ENCODE measurements at places on chromosomes 7 and 10.

- DNase-seq = no peak
Observed at GRCh38 chr7:26609082-26609481, 255.3 kb downstream of the SKAP2 start.

- peak; percentile 40 for DNase-seq
Observed at GRCh38 chr7:151057506-151057988, at the start of gene CDK5. Gene CDK5 (minus strand): TSS chr7:151057897. CDS start chr7:151057848, 49 bp downstream.

DNA sequence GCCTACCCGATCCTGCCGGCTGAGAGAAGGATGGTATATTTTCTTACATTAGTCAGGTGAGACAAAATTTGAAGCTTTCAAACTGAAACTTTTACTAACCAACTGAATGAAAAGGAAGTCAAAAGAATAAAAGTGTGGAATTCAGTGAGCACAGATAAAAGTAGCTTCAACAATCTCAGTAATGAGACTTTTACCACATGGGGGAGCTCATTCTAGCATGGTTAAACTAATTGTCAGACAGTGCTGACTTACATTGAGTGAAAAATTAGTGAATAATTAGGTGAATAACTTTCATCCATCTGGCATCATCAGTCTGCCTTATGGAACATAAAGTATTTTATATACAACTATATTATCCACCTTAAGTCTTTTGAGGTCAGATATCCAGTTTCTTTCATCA, 8.4 kb downstream of the FAM237B start:
- peak; percentile 30 for DNase-seq

DNA sequence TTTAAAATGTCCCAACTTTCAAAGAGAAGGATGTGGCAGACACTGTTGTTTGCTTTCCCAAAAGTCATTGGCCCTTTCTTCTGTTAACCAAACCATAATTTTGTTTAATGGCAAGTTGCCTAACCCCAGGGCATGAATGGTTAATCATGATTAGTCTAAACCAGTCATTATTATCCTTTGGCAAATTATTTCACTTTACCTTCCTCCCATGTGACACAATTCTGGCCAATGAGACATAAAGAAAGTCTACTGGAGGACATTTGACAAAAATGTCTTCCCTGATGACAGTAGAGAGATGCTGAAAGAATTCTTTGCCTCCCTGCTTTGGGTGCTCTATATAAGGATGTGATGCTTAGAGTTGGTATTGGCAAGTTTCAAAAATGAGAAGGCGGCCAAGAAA, 101.9 kb downstream of the PODXL start:
- DNase-seq = no peak

- no peak for DNase-seq
Observed at GRCh38 chr10:76647301-76647700, 990.3 kb downstream of the KCNMA1 start.

- no peak for DNase-seq
Observed at GRCh38 chr10:84428711-84429110, 100.3 kb downstream of the CCSER2 start.

DNA sequence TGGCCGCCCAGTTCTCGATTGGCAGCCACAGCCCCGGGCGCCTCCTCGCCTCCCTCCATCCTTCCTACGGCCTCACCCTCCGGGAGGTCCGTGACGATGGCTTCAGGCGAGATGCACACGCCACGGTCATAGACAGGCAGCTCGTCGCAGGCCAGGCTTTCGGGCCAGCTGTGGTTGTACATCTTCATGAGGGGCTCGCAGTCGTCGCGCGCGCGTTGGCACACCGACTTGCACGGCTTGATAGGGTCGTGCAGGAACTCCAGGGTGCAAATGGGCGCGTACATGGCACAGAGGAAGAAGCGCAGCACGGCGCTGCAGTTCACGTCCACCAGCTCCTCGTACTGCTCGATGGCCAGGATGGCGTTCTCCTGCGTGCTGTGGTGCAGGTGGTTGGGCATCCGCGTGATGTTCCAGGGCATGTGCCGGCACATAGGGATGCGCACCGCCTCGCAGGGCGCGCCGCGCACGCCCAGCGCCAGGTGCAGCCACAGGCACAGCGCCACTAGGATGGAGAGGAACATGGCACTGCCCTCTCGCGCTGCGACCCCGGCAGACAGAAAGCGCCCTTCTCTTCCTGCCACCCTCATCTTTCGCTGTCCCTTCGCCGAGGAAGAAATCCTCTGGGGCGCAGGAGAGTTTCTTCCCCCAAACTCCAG, 472 bp downstream of the SFRP4 start:
- DNase-seq = peak; percentile 32

DNA sequence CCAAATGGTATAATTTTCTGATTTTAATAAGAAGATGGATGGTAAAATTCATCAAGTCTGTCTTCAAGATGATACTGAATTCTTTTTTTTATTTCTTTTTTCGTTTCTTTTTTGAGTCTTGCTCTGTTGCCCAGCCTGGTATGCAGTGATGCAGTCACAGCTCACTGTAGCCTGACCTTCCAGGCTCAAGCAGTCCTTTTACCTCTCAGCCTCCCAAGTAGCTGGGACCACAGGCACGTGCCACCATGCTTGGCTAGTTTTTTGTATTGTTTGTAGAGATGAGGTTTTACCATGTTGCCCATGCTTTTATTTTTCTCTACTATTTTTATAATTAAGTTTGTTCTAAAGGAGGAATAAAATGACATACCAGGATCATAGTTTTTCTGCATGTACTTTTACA, 52.1 kb upstream of the HELLS start:
- DNase-seq = no peak

DNA sequence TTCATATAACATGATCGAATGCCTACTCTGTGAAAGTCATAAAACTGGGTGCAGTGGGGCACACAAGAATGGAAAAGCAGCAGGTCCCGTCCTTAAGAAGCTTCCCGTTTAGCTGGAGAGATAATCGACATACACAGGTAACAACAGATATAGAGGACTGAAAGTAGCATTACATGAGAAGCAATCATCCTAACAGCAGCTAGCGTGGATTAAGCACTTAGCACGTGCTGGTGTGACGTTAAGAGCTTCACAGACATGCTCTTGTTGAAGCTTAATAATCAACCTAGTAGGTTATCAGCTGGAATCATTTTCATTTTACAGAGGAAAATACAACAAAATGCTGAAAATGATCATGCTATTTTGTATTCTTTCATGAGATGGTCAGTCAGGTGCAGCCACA, 184.8 kb downstream of the GPAM start:
- DNase-seq = no peak

- no peak for DNase-seq
Observed at GRCh38 chr7:44981035-44981706, 2.4 kb upstream of the MYO1G start.

DNA sequence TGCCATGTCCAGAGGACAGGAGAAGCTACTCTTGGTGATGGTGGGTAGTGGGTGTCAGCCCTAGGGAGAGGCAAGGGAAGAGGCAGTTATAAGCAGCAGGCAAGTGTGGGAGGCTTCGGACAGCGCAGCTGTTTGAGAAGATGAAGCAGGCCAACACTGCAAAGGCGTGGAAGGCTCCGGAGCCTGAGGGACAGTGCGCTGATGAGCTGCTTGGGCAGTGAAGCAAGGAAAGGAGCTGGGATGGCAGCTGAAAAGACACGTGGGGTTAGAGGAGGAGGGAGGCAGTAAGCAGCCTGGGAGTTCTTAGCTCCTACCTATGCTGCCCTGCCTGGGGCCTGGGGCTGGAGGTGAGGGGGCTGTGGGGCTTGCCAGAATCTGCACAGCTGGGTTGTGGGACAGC, 50.1 kb upstream of the CRTAC1 start:
- DNase-seq = no peak

DNA sequence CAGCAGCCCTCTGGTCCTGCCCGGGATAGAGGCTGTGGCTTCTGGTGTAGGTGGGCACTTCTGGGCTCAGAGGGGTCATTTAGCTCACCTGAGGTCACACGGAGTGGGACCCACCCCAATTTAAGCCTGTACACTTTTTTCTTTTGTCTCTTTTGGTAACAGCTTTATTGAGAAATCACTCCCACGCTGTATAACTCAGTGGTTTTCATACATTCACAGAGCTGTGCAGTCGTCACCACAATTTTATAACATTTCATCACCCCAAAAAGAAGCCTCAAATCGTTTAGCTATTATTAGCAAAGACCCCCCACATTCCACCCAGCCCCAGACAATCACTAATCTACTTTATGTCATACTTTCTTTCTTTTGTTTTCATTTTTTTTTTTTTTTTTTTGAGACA, 62.3 kb downstream of the LHPP start:
- peak; percentile 74 for DNase-seq

DNA sequence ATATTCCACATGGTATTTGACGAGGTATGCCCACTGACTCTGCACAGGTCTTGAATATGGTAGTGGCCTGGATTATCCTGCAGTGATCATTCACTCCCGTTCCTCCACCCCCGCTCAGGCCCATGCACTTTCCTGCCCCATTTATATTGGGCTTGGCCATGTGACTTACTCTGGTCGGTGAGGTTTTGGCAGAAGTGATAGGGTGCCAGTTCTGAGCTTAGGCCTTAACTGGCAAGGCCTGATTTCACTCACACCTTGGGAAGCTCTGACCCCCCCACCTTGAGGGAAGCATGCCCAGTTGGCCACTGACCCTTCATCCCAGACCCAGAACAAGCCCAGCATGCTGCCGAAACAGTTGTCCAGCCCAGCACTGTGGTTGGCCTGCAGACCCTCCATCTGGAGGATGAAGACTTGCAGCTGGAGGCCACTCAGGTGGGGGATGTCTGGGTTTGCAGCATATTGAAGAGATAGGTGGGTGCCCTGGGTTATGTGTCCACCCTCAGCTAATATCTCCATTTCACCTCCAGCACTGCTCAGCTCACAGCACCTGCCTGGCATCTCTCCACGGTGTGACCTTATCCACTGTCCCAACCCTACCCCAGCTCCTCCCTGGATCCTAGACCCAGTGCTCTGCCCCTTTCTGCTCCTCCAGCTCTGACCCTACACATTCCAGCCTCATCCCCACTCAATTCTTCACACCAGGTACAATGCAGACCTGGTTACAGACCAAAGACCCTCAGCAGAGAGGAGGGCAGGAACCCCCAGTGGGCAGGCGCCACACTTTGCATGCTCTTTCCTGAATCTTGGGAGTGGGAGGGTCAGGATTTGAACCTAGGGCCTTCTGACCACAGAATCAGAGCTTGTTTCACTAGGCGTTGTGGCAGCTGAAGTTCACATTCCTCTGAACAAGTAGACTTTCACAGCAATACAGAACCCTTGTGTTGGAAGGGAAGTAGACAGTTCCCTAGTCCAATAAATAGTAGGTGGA, 138.1 kb upstream of the CHST15 start:
- DNase-seq = peak; percentile 32
